ENCODE measurements at places on chromosomes 5 and 9. TPM values are rescaled to one million over a fixed set of nuclear protein-coding genes. Genes with fewer than 3 reads are reported as not detected.

- H3K27me3 ChIP-seq: no peaks in the 10 kb centered on the region
- no peak overlapping the region for H3K4me3 ChIP-seq
- no peak for DNase-seq
- no peaks in the 10 kb centered on the region for H3K4me1 ChIP-seq
Measured at GRCh38 chr5:128303593-128303992, 220.0 kb downstream of the SLC12A2 start.

GRCh38 chr9:99002706-99003105 lies 59.0 kb downstream of the COL15A1 start:
- H3K27me3 ChIP-seq: no peaks in the 10 kb centered on the region
- DNase-seq: no peak
- no peaks in the 10 kb centered on the region for H3K36me3 ChIP-seq
- H3K4me3 ChIP-seq: no peak overlapping the region

DNA sequence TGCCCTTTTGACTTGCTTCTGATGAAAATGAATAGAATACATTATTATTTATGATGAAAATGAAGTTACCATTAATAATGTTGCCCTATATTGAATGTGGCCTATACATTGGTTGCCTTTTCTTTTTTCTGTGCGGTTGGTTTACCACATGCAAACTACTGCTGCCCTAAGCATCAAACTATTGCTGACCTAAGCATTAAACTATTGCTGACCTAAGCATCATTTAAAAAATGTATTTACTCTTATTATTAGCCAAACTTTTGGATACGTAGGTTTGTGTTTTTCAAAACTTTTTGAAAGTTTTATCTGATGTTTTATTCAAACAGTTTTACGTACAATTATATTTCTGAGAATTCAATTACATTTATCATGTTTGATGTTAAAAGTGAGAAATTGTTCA lies 76.0 kb upstream of the CDH10 start:
- no peak for DNase-seq
- H3K27me3 ChIP-seq: no peaks in the 10 kb centered on the region

GRCh38 chr5:81817980-81818379 lies 67.1 kb upstream of the SSBP2 start:
- no peak overlapping the region for H3K4me3 ChIP-seq
- no peaks in the 10 kb centered on the region for H3K27me3 ChIP-seq
- H3K4me1 ChIP-seq: peaks cover 25% of the 10 kb centered on the region
- no peaks in the 10 kb centered on the region for H3K36me3 ChIP-seq

DNA sequence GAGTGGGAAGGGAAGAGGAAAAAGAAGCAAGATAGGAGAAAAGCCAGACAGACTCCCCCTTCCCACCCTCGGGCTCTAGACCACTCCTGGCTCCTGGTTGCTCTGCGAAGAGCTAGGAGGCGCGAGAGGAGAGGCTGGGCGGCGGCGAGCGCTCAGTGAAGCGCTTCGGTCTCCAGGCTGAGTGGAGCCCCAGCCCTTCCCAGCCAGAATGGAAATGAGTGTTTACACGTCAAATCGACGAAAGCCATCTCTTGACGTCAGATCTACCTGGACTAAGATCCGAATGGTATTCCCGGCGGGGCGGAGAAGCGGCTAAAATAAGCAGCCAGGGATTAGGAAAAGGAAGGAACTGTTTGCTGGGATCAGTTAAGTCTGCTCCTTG lies at the start of gene PCSK1:
Gene PCSK1, minus strand, starts transcription at position 183 of the 382 bp plus-strand sequence. CDS start 206 bp downstream, outside the sequence.
- no peaks in the 10 kb centered on the region for H3K36me3 ChIP-seq
- no peak within 1 kb of the TSS for H3K4me3 ChIP-seq
- no peaks in the 10 kb centered on the region for H3K4me1 ChIP-seq

DNA sequence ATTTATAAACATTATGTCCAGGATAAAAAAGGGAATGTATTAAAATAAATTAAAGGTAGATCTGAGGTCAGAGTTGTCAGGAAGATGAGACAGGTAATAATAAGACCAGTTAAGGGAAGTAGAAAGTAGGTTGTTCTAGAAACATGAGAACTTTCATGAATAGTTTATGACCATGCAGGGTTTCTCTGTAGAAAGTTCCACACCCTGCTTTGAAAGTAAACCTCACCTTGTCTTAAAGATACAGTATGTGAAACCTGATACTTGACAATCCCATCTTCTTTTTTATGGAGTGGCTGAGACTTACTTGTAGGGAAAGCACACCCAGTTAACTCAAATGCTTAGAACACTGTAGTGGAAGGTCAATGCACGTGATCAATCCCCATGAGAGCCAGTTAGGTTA lies 260.6 kb upstream of the ZNF462 start:
- H3K4me3 ChIP-seq: no peak overlapping the region
- no peak overlapping the region for H3K27ac ChIP-seq
- no peaks in the 10 kb centered on the region for H3K27me3 ChIP-seq

CCDC112 gene
- total RNA-seq: 4.3 TPM

DBH gene
- not detected for total RNA-seq

AFAP1L1 gene
- total RNA-seq: 9.6 TPM

MARCHF3 gene
- total RNA-seq: 0.35 TPM

MYO10 gene
- 116 TPM for total RNA-seq

LHX6 gene
- not detected for total RNA-seq

SCGB3A2 gene
- total RNA-seq: not detected

SLC45A2 gene
- 0.33 TPM for total RNA-seq

Data from PC-9 (cell line).